ENCODE measurements at places on chromosomes 11 and 22.

- no peak for DNase-seq
Observed at GRCh38 chr22:47315862-47316419, 553.5 kb downstream of the TBC1D22A start.

DNA sequence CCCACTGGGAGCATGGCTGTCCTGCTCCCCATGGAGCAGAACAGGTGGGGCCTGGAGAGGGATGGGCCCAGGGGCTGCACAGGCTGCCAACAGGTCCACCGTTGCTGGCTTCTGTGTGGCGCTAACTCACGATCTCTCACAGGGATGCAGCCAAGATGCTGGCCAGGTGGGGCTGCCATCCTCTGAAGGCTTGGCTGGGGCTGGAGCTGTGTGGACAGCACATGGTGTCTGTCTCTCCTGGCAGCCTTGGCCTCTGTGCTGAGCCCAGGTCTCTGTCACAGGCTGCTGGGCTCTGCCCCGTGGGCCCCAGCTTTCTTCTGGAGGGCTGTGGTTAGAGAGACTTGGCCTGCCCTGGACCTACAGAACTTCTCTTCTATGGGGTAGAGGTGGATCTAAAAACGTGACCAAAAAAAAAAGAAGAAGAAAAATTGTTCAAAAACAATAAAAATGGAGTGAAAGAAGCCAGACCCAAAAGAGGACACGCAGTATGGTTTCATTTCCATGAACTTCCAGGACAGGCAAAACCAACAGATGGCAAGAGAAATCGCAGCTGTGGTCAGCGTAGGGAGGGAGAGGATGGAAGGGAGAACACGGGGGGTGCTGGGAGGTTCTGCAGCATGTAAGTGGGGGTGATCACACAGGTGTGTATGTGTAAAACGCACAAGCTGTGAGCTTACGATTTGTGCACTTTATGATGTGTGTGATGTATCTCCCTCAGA lies 12.2 kb downstream of the PARVG start:
- DNase-seq = no peak

- no peak for DNase-seq
Observed at GRCh38 chr11:10454878-10455631, at the start of gene AMPD3. Gene AMPD3 (plus strand): TSS chr11:10455264. CDS start chr11:10461520, 6,256 bp downstream.

- no peak for DNase-seq
Observed at GRCh38 chr22:41041532-41041931, 50.9 kb upstream of the EP300 start.

GRCh38 chr22:41478891-41479521 lies 10.1 kb downstream of the ACO2 start:
- DNase-seq = no peak

DNA sequence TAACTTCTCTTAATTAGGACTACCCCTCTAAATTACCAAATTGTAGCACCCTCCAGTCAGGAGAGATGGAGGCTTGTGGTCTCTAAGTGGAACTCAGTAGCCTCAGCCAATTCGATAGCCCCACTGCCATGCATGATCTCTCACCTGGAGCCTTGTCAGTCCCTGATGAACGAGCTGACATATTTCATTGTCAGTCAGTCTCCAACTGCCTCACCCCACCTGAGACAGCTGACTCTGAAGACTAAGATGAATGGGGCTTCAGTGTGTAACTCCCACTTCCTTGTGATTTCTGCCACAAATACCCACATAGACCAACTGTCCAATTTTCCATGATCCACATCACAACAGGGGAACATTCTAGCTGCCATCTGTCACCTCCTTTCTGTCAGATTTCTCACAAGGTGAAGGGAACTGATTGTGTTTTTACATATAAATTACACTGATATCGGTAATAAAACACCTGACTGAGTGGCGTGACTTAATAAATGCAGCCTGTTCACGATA lies 206.5 kb downstream of the FAM181B start:
- DNase-seq = no peak

- DNase-seq = no peak
Observed at GRCh38 chr22:29224859-29225410, 19.2 kb downstream of the EMID1 start.

- no peak for DNase-seq
Observed at GRCh38 chr22:24841261-24841660, 35.2 kb downstream of the SGSM1 start.

GRCh38 chr11:36363361-36364268 lies 67.5 kb downstream of the PRR5L start:
- DNase-seq = no peak

DNA sequence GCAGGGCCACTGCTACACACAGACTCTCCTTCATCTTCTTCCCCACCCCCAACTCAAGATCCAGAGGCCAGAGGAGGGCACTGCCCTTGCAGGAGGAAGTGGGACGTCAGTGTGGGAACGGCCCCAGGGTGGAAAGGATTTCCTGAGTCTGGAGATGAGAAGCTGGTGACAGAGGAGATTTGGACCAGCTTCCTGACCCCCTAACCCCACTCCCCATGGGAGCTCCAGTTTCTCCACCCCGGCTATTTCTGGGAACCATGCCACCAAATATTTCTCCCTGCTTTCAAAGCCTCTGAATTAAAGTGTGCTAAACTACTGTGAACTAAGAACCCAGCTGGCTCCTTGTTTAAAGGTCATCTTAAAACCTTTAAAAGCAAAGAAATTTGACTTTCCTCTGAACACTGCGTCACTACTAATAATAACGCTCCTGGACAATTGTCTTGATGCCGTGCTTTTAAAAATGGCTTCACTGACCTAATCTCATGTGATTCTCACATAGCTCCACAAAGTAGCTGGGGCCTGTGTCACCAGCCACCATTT lies 46.6 kb downstream of the CWC15 start:
- DNase-seq = peak; percentile 62

- no peak for DNase-seq
Observed at GRCh38 chr11:69665669-69666068, 9.5 kb downstream of the LTO1 start.

GRCh38 chr11:123098990-123099389 lies 37.1 kb upstream of the HSPA8 start:
- DNase-seq = no peak

- no peak for DNase-seq
Observed at GRCh38 chr11:61061081-61061826, 41.0 kb upstream of the CD5 start.

- no peak for DNase-seq
Observed at GRCh38 chr11:76601272-76601671, 69.3 kb downstream of the LRRC32 start.

- DNase-seq = no peak
Observed at GRCh38 chr11:83257761-83258168, 28.4 kb downstream of the CCDC90B start.

GRCh38 chr11:115716601-115717529 lies 212.7 kb upstream of the CADM1 start:
- DNase-seq = no peak

DNA sequence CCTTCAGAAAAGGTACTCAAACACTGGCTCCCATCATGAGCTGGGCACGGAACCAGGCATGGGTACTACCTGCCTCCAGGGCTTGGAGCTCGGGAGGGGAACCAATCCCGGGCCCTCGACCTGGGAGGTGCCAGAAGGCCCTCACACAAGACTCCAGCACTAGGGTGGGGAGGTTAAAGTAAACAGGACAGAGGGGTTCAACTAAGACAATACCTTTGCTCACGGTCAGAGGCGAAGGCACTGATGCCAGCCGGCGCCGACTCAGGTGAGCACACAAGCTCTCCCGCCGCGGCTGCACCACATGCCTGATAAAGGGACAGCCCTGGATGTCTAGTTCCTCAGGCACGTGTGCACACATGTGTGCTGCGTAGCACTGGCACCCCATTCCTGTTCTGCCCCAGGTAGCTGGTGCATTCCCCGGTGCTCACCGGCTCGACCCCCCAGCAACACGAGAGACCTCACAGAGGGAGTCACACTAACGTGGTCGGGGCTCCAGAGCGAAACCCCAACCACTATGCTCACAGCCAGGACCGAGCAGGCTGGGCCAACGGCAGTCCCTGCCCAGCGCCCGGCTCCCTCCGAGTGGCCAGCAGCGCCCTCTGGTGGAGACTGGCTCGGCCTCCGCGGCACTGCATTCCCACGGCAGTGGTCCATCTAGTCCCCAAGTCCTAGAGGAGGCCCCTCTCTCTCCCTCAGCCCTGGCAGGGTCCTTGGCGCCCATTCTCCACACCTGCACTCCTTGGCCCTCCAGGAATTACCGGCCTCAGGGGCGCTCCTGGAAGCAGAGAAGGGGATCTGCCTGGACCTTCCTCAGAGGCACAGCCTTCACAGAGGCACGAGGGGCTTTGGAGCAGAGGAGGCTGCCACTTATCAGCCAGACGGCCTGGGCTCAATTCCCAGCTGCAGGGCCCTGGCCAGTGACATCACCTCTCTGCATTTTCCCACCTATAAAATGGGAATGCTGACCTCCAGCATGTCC lies 28.8 kb upstream of the MOB2 start:
- DNase-seq = peak; percentile 60

DNA sequence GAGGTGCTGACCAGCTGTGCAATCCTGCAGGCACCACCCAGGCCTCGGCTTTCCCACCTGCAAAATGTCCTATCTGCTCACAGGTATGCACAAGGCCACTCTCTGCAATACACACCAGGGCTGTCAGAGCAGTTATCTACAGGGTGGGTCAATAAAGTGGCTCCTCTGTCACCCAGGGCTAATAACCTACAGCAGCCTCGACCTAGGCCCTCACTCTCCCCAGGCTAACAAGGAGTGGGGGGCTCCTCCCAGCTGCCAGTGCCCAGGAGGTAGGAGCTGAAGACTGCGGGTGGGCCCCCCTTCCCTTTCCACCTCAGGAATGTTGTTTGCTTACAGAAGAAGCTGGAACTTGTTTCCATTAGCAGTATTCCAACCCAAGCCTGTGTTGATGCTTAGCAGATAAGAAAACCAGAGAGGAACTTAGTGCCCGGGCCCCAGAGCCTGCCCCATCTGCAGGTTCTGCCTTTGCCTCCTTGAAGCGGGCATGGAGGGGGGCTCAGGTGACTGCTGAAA lies 26.8 kb downstream of the MYH9 start:
- no peak for DNase-seq

GRCh38 chr22:35334004-35334403 lies 34.3 kb downstream of the TOM1 start:
- no peak for DNase-seq

- no peak for DNase-seq
Observed at GRCh38 chr11:2801711-2802388, 83.7 kb downstream of the CDKN1C start.

DNA sequence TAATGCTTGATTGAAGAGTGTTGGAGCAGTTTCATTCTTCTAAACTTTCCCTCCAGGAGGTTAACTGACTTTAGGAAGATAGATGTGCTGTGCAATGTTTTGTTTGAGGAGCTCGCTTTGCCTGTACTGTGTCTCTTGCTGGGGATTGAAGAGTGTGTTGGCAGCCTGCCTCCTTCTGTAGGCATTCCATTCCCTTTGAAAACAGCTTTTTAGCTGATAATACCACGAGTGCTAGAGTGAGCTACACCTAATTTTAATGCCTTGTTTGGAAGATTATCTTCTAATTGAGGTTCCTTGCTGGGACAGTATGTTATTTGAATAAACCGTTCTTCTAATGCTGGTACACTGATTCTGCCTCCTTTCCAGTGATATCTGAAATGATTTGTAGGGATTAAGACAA lies 7.2 kb downstream of the DDX10 start:
- no peak for DNase-seq

- DNase-seq = no peak
Observed at GRCh38 chr11:10314199-10315072, 9.6 kb downstream of the ADM start.

DNA sequence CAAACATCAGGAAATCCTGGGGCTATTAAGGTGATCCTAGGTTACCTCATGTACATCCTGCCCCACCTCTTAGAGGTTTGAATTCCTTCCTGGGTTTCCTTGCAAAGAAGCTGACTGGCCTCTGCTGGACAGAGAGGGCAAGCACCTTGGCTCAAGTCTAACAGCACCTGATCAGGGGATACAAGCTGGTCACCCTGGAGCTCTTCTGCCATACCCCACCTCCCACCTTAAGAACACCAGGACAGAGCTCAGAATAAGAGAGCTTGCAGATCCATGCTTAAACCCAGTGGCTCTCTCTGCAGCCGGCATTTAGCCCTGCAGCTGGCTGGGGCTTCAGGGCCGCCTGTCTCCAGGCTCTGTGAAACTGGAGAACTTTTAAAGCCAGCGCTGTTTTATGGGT lies 386.6 kb upstream of the NARS2 start:
- no peak for DNase-seq

- DNase-seq = no peak
Observed at GRCh38 chr11:74195828-74196227, 24.7 kb downstream of the PPME1 start.

DNA sequence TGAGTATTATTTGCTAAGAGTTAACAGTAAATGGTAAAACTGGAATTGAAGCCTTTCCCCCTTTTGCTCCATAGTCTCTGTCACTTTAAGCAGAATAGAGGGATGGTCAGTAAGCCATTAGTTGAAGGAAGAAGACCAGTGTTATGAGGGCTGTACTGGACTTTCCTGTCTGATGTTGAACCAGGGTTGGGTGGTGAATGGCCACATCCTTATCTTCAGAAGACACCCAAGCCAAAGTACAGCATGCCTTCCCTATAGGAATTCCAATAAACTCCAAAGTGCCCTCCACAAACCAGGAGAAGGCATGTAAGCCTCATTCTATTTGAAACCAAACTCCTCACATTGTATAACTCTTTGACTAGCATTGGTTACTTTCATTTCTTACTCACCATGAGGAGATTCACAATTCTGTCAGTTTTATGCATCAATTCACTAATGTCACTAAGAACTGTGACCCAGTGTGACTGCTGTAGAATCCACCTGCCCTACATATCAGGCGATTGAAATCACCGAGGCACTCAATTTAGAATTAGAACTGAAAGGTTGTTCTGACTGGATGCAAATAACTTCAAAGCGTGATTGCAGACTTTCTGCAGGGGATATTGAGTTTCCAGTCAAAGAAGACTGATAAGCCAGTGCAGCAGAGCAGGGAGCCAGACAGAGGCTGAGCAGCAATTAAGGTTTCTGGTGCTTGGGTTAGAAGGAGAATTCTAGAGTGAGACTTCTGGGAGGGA lies 107.1 kb upstream of the DDI1 start:
- no peak for DNase-seq

GRCh38 chr11:44862558-44863101 lies 88.1 kb downstream of the TP53I11 start:
- DNase-seq = no peak

DNA sequence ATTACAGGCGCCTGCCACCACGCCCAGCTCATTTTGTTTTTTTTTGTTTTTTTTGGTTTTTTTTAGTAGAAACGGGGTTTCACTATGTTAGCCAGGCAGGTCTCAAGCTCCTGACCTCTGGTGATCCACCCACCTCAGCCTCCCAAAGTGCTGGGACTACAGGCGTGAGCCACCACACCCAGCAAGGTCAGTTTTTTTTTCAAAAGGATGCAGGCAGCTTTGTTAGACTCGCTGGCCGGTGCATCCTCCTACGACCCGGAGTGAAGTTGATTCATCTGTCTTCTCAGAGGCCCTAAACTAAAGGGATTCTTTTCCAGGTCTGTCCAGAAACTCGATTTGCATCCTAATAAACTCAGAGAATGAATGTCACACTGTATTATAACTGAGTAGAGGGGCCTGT lies 182.3 kb downstream of the DBX1 start:
- DNase-seq = no peak

DNA sequence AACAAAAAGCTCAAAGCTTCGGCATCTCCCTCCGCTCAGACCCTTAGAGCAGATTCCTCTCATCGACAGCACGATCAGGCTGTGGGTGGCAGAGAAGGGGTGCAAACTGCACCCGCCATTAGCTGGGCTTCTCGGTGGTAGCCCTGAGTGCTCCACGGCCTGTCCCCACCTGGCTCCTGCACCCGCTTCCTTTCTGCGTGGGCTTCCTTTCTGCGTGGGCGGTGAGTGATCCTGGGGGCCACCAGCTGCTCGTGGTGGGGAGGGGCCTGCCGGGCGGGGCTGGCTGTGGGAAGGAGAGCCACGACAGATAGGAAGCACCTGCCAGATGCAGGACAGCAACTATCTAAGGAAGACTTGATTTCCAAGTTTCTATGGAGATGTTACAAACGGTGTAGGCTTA lies 55.0 kb downstream of the BRD1 start:
- no peak for DNase-seq

Measured in hippocampal formation (tissue), 2 donors.